ENCODE measurements at places on chromosomes 6 and 20. TPM values are rescaled to one million over a fixed set of nuclear protein-coding genes. Genes with fewer than 3 reads are reported as not detected.

COX4I2 gene
- total RNA-seq = 14.2 TPM

PSORS1C1 gene
- total RNA-seq = 0.34 TPM

SPINT3 gene
- not detected for total RNA-seq

ARFGEF3 gene
- total RNA-seq = 1.2 TPM

SLC22A7 gene
- not detected for total RNA-seq

GRM1 gene
- not detected for total RNA-seq

FOXA2 gene
- total RNA-seq = not detected

CHD6 gene
- total RNA-seq = 37.7 TPM

MATN4 gene
- total RNA-seq = 0.33 TPM

ADGRF5 gene
- total RNA-seq = 24.5 TPM

TMEM200A gene
- total RNA-seq = 0.99 TPM

CST5 gene
- total RNA-seq = 4.5 TPM

NKAIN4 gene
- total RNA-seq = 0.17 TPM

DNA sequence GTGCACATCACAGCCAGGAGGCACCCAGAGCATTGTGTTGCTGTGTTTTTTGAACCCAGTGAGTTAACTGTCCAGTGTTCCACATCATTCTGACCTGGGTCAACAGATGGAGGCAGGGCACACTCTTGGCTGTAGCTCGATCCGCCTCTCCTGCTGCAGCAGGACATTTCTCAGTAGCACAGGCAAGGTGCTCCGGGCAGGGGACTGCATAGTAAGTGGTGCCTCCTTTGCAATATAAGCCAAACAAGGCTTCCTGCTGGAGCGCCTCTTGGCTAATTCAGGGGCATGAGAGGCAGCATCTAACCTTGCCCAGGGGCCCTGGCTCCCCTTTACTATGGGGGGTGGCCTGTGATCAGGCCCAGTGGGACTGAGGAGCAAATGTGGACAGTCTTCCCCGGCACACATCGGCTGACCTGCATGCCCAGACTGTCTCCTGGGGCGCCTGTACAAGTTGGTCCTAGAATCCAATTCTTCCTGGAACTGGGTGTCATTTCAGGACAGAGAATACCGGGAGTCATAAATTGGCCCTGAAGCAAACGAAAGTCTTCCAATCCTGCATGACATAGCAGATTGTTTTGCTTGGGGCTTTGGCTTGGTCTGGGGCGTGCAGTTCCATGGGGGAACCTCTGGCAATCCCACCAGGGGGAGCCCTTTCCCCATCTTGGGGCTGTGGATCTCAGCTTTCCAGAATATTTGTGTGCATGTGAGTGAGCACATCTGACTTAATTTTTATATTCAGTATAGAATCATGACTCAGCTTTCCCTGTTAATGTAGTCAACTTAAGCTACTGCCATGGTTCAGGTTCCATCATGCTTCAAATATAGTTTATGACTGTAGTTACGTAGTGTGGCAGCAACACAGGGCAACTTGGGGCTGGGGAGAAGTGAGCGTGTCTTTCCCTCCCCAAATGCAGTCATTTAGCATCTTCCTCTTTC, 56.0 kb upstream of the DDR1 start:
- DNase-seq = peak; percentile 97

GRCh38 chr6:105675715-105676397, 273.0 kb upstream of the PREP start:
- DNase-seq = no peak

DNA sequence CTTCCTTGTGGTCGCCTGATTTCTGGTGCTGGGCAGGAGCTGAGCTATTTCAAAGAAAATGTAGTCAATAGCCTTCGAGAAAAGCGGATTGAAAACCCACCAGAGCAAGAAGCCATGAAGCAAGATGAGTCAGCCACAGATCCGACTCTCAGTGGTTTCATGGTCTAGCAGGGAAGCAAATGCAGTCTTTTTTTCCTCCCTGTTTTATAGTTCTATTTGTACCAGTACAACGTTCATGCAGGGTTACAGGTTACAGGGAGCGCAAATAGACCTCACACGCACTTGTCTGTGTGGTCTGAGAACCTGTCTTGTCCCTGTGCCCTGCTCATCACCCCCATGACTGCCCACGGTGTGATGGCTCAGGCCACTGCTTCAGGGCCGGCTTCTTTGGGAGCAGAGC, 309.8 kb upstream of the SUPT3H start:
- DNase-seq = no peak

- no peak for DNase-seq
Observed at GRCh38 chr6:56091159-56091869, 156.1 kb downstream of the COL21A1 start.

GRCh38 chr6:153101461-153101860, 29.6 kb downstream of the RGS17 start:
- no peak for DNase-seq

GRCh38 chr6:12751694-12752325, 35.2 kb downstream of the PHACTR1 start:
- no peak for DNase-seq

- no peak for DNase-seq
Observed at GRCh38 chr6:107987805-107988204, 29.8 kb upstream of the SEC63 start.

- DNase-seq = no peak
Observed at GRCh38 chr20:3973705-3974104, 41.7 kb downstream of the RNF24 start.

DNA sequence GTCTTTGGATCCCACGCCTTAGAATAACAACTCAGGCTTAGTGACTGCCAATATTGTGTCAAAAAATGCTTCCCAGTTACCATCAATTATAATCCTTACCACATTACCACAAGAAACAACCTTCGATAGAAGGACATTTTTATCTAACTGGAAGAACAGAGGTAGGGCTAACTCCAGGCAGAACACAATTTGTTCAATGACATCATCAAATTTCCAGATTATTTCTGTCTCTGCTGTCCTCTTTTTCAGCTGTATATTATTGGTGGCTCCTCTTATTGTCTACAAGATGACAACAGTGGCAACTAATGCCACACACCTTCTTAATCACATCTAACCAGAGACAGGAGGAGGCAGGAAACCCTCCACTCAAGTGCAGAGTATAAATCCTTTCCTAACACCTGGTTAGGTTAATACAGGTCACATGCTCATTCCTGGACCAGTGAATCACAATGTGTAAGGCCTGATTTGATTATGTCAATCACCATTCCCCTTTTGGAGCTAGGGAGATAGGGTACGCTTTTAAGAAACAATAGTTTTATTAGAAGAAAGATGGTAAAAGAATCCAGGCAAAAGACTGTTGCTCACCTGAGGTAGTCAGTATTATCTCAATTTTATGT, 18.0 kb downstream of the KHDC1L start:
- DNase-seq = no peak

GRCh38 chr6:26412228-26412627, 10.2 kb downstream of the BTN3A1 start:
- no peak for DNase-seq

GRCh38 chr6:35213824-35214756, at the start of gene SCUBE3:
SCUBE3 (plus strand) TSS chr6:35213956; CDS start chr6:35214419, 463 bp downstream.
- DNase-seq = no peak

- no peak for DNase-seq
Observed at GRCh38 chr6:168908887-168909286, 344.8 kb downstream of the THBS2 start.

GRCh38 chr6:35142588-35143569, 1.7 kb upstream of the TCP11 start:
- DNase-seq = no peak

GRCh38 chr6:88111991-88112390, 54.2 kb downstream of the CNR1 start:
- no peak for DNase-seq

DNA sequence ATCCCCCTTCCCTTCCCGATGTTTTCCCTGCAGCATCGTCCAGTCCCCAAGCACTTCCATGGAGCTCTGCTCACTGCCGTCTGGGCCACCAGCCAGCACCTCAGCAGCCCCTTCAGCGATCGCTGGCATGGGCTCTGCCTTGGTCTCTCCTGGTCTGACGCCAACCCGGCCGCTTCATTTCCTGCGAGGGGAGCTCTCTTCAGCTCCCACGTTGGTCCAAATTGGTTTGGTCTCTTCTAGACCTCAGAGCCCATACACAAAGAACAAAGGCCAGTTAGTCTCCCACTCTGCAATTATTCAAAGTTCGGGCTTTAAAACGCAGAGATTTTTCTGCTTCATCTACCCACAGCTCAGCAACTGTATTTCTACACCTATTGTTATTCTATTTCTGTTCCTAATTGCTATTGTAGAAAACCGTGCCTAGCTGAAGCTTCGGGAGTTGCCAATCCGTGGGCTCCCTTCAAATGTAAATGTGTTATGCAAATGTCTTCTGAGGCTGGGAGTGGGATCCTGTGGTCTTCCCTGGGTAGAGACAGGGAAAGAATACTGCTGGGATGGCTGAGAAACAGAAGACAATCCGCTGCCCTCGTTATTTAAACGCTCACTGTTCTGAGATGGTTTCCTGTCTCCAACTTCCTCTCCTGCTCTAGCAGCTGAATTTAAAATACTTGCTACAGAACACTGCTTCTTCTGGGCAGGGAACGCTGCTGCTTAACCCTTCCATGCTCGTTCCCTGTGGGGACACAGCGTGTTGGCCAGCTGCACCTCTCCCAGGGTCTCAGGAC, 154.2 kb upstream of the QKI start:
- no peak for DNase-seq

GRCh38 chr6:2809015-2809414, 32.6 kb downstream of the SERPINB1 start:
- DNase-seq = no peak

- DNase-seq = no peak
Observed at GRCh38 chr6:34447386-34447785, 18.5 kb upstream of the PACSIN1 start.

- no peak for DNase-seq
Observed at GRCh38 chr6:41892921-41893564, 2.1 kb downstream of the USP49 start.

- peak; percentile 64 for DNase-seq
Observed at GRCh38 chr20:60137657-60138245, 179.5 kb downstream of the CDH26 start.

DNA sequence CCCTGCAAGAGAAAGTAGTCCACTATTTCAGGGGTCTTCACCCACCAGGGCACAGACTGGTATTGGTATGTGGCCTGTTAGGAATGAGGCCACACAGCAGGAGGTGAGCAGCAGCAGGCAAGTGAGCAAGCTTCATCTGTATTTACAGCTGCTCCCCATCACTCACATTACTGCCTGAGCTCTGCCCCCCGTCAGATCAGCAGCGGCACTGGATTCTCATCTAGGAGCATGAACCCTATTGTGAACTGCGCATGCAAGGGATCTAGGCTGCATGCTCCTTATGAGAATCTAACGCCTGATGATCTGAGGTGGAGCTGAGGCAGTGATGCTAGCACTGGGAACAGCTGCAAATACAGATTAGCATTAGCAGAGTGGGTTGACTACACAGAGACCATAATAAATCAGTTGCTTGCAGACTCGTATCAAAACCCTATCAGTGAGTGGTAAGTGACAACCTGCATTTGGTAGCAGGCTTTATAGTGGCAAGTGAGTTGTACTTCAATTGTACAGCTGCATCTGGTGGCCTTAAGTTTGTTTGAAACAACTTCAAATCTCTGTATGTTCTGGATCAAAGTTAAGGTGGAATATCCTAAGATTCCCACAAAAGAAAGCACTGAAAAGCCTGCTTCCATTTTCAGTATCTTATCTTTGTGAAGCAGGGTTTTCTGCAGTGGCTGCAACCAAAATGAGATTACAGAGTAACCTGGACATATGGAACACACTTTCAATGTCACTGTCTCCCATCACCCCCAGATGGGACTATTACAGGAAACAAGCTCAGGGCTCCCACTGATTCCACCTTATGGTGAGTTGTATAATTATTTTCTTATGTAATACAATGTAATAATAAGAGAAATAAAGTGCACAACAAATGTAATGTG, 12.8 kb downstream of the C6orf141 start:
- DNase-seq = no peak

- DNase-seq = no peak
Observed at GRCh38 chr6:119278625-119279024, 70.9 kb downstream of the MAN1A1 start.

DNA sequence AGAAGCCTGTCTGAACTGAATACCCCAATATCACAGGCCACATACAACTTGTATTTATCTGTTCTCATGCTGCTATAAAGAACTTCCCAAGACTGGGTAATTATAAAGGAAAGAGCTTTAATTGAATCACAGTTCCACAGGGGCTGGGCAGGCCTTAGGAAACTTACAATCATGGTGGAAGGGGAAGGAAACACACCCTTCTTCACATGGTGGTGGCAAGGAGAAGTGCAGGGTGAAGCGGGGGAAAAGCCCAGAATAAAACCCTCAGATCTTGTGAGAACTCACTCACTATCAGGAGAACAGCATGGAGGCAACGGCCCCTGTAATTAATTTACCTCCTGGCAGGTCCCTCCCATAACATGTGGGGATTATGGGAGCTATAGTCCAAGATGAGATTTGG, 50.3 kb upstream of the FNDC1 start:
- DNase-seq = no peak

GRCh38 chr6:142236691-142237090, 65.1 kb upstream of the ADGRG6 start:
- DNase-seq = no peak

DNA sequence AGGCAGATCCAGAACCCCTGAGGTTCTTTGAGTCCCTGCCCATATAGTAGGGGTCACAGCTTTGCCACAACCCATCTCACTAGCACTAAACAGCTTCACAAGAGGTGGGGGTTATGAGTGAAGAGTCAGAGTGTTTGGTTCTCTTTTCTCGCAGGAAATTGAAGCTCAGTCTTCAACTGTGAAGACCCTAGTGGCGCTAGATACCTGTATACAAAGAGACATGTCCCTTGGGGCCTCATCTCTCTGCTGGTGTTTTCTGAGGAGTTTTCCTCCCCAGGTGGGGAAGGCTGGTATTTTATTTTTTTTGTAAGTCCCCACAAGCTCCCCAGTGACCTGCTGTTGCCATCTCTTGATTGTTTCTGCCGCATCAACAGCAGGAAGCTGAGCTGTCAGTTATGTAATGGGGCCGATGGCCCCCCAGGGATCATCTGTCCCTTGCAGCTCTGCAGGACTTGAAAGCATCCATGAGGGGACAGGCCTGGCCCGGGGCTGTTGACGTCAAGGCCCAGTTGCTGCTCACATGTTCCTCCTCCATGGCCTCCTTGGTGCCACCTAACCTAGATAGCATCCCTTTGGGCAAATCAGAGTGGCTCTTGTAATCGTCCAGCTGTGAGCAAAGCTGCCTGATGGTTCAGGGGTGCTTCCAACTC, 23.1 kb downstream of the STK35 start:
- no peak for DNase-seq

DNA sequence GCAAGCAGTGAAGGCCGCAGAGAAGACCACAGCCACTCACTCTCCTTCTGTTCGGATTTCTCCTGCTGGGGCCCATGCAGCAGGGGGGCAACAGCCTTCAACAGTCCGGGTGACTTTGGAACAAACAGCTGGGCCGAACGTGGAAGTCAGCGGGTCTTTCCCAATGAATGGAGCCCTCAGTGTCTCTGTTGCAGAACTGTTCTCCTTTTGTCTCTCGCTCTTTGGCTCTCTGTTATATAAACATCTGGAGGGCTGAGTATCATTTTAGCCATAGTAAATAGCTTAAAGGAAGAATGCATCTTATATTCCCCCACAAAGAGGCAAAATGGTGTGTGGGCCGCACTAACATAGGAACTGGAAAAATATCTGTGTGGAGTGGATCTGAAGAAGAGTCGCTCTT, 136.7 kb upstream of the RALGAPA2 start:
- no peak for DNase-seq

- no peak for DNase-seq
Observed at GRCh38 chr6:161727083-161727833, 453.4 kb upstream of the AGPAT4 start.

- DNase-seq = no peak
Observed at GRCh38 chr20:50467718-50468356, 42.3 kb upstream of the PTPN1 start.

GRCh38 chr6:158648682-158649131, 1.1 kb upstream of the SYTL3 start:
- peak; percentile 87 for DNase-seq

- no peak for DNase-seq
Observed at GRCh38 chr6:79137671-79138070, 59.6 kb upstream of the PHIP start.

Data from esophagus muscularis mucosa (tissue), 4 donors.